ENCODE measurements at places on chromosomes 6 and 20.

DNA sequence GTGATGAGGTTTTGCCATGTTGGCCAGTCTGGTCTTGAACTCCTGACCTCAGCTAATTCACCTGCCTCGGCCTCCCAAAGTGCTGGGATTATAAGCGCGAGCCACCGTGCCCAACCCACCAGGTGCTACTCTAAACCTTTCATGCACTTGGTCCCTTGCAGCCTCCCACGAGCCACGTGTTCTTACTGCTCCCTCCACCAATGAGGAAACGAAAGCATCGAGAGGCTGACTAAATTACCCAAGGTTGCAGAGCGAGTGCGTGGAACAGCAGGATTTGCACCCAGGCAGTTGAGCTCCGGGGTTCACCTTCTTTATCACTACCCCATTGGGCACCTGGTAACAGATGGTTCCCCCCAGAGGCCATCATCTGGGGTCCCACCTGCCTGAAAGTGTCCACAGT is 208.3 kb downstream of the LY86 start:
- no peak for DNase-seq

DNA sequence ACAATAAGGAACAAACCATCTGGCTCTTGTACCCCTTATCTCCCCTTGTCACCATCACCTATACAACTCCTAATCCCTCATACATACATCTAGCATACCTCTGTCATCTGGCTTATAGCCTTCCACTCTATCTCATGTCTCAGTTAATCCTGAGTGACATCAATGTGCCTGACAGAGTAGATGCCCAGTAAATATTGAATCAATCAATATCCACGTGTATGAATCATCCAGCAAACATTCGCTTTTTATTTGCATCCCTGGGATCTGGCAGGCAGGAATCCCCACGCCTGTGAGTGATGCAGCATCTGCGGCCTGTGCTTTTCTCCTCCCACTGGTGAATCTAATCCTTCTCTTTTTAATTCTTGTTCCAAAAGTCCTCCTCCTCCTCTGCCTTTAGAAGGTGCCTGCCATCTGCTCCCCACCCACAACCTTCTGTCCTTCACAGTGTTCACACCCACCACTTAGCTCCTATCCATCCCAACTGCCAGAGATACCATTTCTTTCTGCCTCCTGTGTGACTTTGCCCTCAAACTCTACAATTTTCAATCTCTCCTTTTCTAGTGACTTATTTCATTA is 37.6 kb downstream of the ZNF391 start:
- DNase-seq, result no peak

DNA sequence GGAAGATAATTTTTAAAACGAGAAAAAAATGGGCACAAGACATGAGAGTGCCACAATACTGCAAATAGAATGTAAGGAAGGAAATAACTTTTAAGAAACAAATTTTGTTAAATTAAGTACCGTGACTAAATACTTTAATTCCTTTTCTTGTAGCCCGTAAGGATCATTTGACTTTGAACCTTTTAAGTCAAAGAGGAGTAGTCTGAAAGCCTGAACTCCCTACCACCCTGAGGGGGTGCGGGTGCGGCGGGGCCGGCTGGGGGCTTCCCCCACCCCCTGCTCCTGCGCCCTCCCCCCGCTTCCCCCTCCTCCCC is 231 bp upstream of the PHACTR2 start:
- DNase-seq, result no peak

GRCh38 chr6:105077596-105078385 is 102.0 kb downstream of the POPDC3 start:
- DNase-seq, result no peak

GRCh38 chr6:138455746-138456400 is 43.4 kb downstream of the NHSL1 start:
- DNase-seq, result peak; percentile 14

- DNase-seq, result no peak
Observed at GRCh38 chr6:40906759-40907158, 132.3 kb downstream of the UNC5CL start.

DNA sequence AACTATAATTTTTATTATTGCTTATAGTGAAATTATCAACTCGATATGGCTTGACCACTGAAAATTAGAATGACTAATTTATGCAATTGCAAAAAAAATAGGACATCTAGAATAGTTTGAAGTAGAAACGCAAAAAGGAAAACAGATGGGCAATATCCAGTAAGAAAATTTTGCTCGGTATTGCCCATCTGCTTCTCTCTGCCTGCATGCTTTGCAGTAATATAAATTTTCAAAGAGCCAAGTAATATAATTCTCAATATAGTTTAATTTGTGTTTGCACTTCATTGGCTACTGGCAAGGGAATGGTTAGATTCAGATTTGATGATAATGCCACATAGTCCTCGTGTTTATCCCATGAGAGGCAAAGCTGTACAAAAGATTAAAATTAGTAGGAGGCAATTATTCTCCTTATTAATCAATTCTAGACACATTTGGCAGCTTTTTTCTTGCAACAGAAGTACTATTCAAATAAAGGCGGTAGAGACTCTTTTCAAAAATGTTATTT is 27.3 kb upstream of the LAMA2 start:
- DNase-seq, result no peak

DNA sequence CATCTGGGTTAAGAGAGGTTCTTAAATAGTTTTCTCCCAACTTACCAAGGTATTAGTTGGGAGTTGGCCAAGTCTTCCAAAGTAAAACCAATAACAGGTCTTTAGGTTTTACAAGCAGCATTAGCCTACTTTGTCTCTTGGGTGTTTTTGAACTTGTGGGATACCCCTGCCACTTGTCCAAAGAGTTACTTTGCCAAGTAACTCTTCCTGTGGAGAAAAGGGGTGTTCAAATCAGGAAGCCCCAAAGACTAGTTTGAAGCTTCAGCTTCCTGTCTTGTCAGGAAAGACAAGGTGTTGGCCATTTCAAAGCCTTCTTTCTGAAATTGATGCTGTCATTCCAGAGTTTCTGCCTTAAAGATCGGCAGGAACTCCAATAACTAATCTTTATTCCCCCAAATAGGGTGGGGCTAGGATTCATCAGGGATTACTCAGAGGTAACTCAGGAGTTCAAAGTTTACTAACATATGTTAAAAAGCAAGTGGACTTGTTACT is 822 bp downstream of the RAB22A start:
- DNase-seq, result no peak

Data from activated CD4-positive, CD25-positive, alpha-beta regulatory T cell (primary cell).